ENCODE measurements at places on chromosomes 5 and 9.

DNA sequence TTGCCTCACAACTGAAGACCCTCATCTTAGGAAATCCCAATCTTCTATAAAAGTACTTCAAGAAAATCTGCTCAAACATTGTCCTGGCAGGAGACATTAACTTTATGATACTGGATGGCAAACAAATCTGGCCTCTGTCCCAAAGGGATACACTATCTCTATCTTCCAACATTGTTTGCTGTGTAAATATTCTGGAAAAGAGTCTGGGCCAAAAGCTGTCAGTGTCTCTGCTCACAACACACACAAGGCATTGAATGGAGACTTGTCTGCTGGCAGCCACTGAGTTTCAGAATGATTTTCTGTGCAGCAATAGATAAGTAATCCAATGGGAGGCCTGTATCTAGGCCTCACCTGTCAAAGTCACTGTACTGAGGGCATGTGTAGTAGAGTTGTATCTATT is 471.1 kb downstream of the DMAC1 start:
- no peak for DNase-seq

DNA sequence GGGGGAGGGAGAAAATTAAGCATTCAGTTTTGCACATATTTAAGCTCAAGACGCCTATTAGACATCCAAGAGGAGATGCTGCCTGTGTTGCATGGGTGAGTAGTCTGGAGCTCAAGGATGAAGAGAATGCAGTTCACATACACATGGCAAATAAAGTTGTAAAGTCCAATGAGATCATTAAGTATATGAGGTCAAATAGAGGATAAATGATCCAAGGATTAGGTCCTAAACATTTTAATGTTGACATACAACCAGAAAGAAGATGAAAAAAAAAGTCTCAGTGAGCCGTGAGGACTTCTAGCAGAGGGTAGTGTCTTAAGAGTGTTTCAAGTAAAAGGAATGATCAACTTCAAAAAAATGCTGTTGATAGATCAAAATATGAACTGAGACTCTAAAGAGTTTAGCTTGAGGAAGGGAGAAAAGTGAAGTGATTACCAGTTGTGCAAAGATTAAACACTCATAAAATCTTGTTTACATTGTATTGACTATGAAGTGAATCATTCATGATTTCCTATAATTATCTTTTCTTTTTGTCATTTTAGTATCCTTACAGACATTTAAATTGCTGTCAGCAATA is 251.8 kb downstream of the ZNF608 start:
- no peak for DNase-seq

DNA sequence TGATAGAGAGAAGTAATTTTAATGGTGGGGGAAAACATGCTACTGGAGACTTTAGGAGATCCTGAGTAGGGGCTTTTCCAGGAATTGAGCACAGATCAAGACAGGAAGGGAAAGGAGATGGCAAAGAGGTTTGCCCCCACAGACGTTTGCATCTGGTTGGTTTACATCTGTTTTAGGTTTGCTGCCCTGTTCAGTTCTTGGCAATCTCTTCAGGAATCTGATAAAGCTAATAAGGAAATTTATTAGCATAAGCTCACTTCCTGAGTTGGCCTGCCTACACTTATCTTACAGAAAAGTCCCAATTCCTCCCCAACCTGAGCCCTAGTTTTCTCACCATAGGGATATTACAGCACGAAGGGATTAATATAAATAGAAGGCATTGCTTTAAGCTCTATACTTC is 3.4 kb upstream of the CFAP95 start:
- DNase-seq = no peak

DNA sequence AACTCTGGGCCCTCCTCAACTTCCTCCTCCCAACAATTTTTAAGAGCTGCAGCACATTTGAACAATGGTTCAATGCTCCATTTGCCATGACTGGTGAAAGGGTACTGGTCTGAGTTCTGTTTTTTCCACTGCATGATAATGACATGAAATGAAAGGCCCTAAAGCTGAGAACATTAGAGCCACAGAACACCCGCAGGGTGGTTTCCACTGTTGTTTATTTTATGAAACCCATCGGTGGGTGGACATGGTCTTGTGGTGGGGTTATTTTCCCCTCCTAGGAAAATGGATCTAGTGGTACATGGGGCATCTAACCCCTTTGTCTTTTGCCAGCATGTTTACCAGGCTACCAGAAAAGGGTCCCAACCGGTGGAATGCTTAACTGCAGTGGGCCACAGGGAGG is 71.8 kb downstream of the SMARCA2 start:
- DNase-seq = no peak

DNA sequence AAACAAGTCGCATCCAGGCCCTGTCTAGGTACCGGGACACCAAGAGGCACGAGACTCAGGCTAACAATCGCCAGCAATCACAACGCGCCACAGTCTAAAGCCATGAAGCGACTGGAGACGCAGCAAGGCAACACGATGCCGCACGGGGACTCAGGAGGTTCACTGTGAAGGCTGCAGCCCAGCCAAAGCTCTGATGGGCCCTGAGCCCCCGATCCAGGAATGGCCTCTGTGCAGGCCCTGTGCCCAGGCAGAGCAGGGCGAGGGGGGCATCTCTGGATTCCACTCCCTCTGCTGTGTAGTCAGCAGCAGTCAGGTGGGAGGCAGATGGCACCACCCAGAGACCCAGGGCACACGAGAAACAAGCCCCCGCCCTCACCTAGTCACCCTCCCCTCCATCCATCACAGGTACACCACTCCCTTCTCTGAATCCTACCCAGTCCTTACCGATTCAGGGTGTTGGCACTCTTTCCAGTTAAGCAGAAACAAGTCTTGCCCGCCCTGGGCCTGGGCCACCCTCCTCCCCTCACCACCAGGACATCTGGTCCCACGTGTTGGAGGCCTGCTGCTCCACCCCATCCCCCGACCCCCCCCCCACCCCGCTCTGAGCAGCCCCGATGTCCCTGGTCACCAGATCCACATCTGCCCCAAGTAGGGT is 1.1 kb downstream of the RALGDS start:
- DNase-seq = no peak

- DNase-seq = no peak
Observed at GRCh38 chr9:70566066-70566465, 151.6 kb upstream of the KLF9 start.

All from HS-5 (cell line).